Myocyte (in vitro differentiated cells): ENCODE measurements at places on chromosomes 5 and 9. TPM values are rescaled to one million over a fixed set of nuclear protein-coding genes. Genes with fewer than 3 reads are reported as not detected.

DNA sequence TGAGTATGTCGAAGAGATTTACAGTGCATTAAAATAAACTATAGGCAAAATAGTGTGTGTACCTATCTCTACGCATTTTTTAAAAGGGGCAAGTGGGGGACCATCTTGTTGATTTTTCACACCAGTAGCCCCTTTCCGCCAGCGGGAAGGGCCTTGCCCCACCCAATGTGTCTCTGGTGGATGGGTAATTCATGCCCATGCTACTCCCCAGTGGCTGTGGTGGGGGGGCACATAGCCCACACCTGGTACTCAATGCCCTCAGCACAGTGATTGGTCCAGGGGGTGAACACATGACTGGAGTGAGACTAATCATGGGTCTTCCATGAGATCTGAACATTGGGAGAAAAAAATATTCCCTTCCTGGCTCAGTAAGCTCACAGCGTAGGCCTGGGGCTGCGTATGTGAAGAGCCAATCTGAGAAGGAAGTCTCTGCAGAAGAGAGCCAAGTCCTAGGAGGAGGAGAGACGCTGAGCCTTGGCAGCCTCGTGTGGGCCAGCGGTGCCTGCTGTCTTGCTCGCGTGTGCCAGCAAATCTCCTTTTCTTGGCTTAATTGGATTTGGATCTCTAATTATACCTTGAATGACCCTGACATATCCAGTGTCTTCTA lies 103.4 kb downstream of the ADAMTS2 start:
- no peak for DNase-seq

- DNase-seq: no peak
These were observed 1.0 kb downstream of the STARD4 start for GRCh38 chr5:111511174-111511830.

GRCh38 chr9:4820168-4820567 lies 27.4 kb downstream of the RCL1 start:
- DNase-seq: no peak

- no peak for DNase-seq
These were observed 43.4 kb downstream of the ACOT12 start for GRCh38 chr5:81350507-81350906.

DNA sequence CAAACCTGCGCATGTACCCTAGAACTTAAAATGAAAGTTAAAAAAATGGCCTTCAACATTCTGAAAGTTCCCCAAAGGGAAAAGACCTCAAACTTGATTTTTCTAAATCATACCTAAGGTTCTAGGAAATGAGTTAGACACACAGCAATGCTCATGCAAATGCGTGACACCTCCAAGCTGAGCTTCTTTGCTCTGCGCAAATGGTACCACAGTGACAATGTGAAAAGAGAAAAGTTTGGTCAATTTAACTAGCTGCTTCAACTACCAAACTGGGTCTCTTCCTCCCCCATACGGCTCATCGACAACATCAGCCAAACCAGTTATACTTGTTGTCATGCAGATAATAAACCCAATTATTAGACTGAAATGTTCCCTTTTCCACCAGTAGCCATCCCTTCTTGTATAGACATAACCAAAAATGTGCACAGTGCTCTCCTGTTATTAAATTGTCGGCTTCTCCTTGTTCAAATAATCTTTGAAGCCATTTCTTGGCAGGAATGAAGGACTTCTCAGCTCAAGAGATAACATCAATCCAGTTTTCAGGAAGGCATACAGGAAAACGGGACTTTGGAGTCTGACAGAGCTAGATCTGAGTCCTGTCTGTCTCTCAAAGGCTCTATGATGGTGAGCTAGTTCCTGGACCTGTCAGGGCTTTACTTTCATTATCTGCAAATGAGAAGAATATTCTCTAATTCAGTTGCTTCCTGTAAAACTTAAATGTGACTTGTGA lies 185.6 kb upstream of the NR3C1 start:
- no peak for DNase-seq

DNA sequence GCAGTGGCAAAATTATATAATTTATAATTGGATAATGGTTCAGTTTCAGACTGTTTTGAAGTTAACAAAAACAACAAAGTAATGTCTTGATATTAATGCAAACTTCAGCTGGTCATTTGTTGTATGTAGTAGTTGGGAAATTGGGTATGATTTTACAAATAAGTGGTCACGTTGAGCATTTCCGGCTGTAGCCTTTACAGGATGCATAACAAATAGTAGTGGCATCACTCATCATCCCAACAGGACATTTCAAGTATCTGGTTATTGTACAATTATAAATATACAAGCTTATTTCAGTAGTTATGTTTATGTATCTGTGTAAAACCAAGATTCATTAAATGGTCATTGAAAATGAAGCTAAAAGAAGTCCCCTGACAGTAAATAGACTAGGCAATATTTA lies 72.9 kb downstream of the SMIM15 start:
- DNase-seq: peak; percentile 11

- peak; percentile 10 for DNase-seq
These were observed 280.6 kb upstream of the EFNA5 start for GRCh38 chr5:107951309-107951708.

- no peak for DNase-seq
These were observed 63.5 kb downstream of the UBE2R2 start for GRCh38 chr9:33880211-33881089.

GRCh38 chr9:82410306-82410705 lies 421.7 kb downstream of the SPATA31D1 start:
- no peak for DNase-seq

DNA sequence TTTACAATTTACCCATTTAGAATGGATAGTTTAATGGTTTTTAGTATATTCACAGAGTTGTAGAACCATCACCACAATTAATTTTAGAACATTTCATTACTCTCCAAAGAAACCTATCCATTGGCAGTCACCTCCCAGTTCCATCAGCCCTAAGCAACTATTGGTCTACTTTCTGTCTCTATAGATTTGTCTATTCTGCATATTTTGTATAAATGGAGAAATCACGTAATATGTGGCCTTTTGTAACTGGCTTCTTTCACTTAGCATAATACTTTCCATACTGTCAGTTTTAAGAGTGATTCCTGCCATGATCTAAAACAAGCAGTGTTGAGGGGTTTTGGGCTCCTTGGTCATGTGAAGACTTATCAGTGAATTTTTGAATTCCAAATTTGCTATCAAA lies 12.7 kb downstream of the OCLN start:
- DNase-seq: no peak

- peak; percentile 85 for DNase-seq
These were observed 13.8 kb downstream of the ANKRD33B start for GRCh38 chr5:10577371-10578292.

GRCh38 chr5:68780299-68780955 lies 313.4 kb upstream of the SLC30A5 start:
- DNase-seq: no peak

ECSCR gene
- total RNA-seq: not detected in 2 replicates

NPDC1 gene
- total RNA-seq: 4.8 TPM in 2 replicates

NAIP gene
- 0.73 and 1.2 TPM in 2 replicates for total RNA-seq

ANKRD34B gene
- total RNA-seq: not detected in 2 replicates

FAM221B gene
- not detected in 2 replicates for total RNA-seq

UTP15 gene
- 21.4 and 22.1 TPM in 2 replicates for total RNA-seq

DPYSL3 gene
- total RNA-seq: 16.4 and 21.0 TPM in 2 replicates

HTR4 gene
- total RNA-seq: not detected in 2 replicates
